Left ventricle myocardium superior (tissue), 1 donor: ENCODE measurements at places on chromosomes 4 and X. TPM values are rescaled to one million over a fixed set of nuclear protein-coding genes. Genes with fewer than 3 reads are reported as not detected.

GRCh38 chr4:10524196-10524833, 67.1 kb upstream of the ZNF518B start:
- DNase-seq: no peak

GRCh38 chr4:32031026-32031425, 1310.9 kb downstream of the PCDH7 start:
- DNase-seq: no peak

DNA sequence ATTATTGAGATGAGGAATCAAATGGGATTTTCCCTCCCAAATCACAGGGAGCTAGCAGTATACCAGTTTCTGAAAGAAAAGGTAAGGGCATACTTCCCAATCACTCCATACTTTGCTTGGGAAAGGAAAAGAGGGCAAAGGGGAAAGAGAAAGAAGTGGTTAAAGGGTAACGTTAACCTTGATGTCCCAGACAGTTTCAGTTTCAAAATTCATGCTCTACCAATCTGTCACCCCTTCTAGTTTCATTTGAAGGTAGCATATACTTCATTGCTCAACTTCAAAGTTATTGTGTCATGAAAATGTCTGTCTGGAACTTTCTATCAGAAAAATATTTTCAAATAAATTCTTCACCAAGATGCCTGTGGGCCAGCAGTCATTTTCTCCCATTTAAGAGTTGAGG, 16.0 kb downstream of the TNMD start:
- DNase-seq: no peak

DNA sequence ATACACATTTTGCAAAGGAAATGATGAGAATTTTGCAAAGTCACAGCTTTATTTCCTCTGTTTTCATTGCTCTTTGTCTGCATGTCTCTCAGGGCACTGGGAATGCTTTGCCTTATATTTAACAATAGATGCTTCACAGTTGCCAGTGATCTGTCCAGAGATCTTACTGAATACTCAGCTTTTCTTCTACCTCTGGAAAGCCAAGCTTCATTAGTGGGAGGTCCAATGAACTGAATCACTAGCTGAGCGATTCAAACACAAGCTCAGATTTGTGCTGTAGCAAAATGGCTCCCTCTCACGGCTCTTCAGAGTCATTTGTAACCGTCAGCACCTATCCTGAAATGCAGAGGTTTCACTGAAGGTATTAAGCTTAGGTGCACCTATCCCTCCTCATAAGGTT, 138.9 kb downstream of the DCLK2 start:
- no peak for DNase-seq

- no peak for DNase-seq
Measured at GRCh38 chr4:154140869-154141268, 350.7 kb downstream of the DCHS2 start.

GRCh38 chrX:100593581-100593980, 8.8 kb downstream of the TNMD start:
- no peak for DNase-seq

GRCh38 chrX:10120331-10120730, 36.4 kb upstream of the CLCN4 start:
- DNase-seq: no peak

DNA sequence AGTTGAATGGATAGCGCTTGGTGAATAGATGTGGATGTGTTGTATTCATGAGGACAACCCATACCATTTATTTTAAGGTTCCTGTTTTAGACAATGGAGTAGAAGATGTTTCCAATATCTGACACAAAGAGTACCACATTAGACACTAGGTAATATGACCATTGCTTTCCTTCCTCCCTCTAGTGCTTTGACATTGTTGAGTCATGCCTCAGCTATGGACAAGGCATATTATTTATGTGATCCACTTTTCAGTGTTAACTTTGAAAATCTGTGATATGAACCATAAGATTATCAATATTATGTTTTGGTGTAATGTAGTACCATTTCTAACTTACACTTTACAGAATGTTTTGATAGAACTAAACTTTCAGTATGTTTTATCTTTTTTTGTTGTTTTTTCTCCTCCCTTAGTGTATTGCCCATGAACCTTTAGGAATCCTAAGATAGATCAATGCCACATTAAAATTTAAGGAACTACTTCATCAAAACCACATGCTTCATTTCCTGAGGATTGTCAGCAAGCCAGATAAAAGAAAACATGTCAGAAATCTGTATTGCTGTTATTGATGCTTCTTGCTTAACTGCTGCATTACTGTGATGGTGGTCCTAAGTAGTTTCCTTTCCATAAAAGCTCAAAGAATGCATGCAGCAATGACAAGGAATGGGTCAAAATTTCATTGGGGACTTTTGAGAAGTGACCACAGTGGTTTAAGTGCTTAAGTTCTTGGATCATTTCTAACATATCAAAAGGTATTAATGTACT, 105.0 kb downstream of the PCDH7 start:
- DNase-seq: no peak

F8A2 gene
- not detected for total RNA-seq
